ENCODE measurements at places on chromosomes 7 and 10.

- DNase-seq = no peak
Observed at GRCh38 chr7:158192184-158192835, 395.3 kb downstream of the PTPRN2 start.

GRCh38 chr7:157686285-157686894 is 349.6 kb downstream of the DNAJB6 start:
- DNase-seq = no peak

GRCh38 chr10:31875608-31876007 is 53.0 kb downstream of the ARHGAP12 start:
- DNase-seq = no peak

- DNase-seq = no peak
Observed at GRCh38 chr10:69789164-69789576, 12.5 kb upstream of the COL13A1 start.

DNA sequence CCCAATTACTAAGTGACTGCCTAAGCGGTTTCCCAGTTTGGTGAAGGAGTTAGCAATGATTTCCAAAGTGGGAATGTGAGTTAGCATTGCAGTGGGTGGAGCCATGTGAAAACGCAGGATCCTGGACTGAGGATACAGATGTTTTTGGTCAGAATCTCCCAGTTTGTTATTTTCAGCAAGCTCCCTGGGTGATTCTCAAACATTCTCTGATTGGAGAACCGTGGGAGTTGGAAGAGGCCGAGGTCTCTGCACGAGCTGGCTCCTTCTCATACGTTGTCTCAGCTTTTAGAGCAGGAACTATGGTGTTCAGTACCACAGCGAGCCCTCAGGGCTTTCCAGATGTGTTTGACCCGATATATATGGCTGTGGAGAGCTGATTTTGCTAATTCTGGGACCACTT is 396.5 kb upstream of the NPVF start:
- DNase-seq = no peak

- DNase-seq = no peak
Observed at GRCh38 chr7:24172856-24173255, 111.1 kb upstream of the NPY start.

DNA sequence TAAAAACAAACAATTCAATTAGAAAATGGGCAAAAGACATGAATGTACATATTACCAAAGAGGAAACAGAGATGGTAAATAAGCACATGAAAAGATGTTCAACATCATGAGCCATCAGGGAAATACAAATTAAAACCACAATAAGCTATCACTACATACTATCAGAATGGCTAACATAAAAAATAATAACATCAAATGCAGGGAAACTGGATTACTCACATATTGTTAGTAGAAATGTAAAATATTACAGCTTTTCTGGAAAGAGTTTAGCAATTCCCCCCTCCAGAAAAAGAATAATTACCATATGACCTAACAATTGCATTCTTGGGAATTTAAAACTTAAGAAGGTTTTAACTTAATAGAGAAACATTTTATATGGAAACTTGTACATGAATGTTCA is 232.9 kb upstream of the MTPN start:
- no peak for DNase-seq

- DNase-seq = no peak
Observed at GRCh38 chr10:71081912-71082311, 130.5 kb upstream of the UNC5B start.

DNA sequence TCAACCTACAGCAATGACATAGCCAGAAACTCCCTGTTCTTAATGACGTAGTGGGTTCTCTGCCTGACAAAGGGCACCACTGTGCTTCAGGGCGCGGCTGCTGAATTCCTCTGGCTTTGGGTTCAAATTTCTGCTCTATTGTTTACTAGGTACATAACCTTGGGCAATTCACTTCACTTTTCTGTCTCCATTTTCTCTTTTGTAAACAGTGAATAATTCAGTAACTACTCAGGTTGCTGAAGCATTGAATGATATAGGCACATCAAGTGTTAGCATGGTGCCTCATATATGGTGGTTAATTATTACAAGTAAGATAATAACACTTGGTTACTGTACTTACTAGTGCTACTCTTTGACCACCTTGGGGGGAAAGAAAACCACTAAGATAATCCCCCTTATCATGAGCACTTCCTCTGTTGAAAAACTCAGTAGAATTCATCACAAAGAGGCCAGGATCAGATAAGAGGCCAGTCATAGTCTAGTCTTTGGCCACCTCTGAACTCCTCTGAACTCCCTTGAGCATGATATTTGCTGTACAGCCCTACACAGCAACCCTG is 92.0 kb upstream of the AHR start:
- DNase-seq = no peak

GRCh38 chr7:122460936-122461335 is 156.4 kb upstream of the FEZF1 start:
- DNase-seq = no peak

DNA sequence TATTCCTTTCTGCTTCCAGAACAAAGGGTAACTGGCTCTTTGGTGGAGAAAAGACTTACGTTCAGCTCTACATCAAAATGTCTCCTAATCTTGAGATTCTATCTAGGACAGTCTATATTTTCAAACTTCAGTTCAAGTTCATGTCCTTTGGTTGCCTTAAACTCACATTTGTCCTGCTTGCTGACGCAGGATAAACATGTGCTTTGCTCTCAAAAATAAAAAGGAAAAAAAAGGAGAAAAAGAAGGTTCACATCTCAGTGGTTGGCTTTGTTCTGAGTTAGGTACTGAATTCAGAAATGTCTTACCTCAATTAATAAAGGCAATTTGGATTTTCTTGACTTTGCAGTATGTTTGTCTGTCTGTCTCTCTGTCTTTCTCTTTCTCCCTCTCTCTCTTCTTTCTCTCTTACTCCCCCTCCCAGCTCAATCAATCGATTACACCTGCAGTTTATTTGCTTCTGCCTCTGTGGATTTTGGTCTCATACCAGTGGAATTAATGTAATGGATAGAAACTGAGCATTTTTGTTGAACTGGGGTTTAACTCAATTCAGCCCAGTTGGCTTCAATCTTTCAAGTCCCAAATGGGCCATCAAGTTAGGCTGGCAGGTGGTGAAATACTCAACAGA is 72.2 kb upstream of the ADRB1 start:
- DNase-seq = no peak

DNA sequence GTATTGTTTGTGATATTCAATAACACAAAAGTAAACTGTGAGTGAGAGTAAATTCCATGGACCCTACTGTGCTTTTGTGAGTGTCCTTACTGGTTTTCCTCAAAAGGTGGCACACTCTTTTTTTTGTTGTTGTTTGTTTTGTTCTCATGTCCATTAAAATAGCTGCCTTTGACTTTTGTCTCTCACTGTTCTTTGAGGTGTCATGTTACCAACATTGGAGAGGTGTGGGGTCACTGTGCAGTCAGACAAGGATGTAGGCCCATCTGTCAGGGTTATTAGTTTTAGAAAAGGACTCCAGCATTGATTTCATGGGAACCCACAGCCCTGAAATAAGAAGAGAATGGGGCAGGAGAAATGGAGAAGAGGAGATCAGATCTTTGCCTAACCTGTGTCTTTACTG is 383.1 kb downstream of the SORCS3 start:
- DNase-seq = no peak

GRCh38 chr10:23367896-23368595 is 23.4 kb upstream of the C10orf67 start:
- DNase-seq = no peak

DNA sequence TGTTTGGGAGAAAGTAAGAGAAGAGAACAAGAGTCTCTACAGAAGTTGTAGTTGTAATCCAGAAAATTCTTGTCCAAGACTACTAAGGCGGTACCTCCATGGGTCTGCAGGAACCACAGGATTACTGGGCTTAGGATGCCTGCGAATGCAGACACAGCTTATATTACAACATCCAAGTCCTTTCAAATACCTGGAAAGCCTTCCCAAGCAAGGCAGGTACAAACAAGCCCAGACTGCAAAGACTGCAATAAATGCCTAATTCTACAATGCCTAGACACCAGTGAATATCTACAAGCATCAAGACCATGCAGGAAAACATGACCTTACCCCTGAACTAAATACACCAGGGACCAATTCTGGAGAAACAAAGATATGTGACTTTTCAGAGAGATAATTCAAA is 178.2 kb downstream of the ARL4A start:
- DNase-seq = no peak

DNA sequence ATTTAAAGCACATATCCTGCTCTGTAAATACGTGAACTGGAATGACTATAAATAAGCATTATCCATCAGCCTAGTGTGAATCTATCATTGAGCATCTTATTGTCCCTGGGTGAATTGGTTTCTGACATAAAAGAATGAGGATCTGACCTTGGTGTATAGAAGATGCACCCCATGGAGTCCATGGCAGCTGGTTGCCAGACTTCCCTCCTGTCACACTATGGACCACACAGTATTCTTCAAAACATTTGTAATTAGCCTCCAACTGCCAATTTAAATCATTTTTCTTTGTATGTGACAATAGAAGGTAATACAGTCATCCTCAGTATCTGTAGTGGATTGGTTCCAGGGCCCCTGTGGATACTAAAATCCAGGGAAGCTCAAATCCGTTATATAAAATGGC is 238.1 kb upstream of the ZWINT start:
- DNase-seq = no peak

DNA sequence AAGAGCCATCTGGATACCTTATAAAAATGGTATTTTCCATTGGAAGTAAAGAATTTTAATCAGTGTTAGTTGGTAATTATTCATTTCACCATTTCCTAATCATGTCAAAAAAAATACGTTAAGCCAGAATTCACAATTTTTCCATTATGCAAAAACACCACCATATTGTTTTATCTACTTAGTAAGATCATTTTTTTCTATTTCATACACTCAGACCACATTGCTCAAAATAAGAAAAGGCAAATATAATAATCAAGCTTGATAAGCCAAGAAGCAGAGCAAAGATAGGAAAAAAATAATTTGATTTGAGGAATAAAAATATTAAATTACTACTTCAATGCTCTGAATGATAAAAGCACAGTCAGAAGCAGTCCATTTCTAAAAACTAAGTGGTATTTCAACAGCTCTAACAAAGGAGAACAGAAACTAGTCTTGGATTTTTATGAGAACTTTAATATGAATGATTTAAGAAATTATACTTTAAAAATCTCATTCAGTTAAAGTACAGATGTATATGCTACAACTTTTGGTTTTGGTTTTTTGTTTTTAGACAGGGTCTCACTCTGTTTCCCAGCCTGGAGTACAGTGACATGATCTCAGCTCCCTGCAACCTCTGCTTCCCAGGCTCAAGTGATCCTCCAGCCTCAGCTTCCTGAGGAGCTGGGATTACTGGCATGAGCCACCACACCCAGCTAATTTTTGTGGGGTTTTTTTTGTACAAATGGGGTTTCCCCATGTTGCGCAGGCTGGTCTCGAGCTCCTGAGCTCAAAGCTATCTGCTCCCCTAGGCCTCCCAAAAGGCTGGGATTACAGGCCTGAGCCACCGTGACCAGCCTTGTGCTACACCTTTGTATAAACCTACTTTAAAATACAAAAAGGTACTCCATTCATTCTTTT is 46.6 kb downstream of the LRRN3 start:
- no peak for DNase-seq

GRCh38 chr10:55782181-55782580 is 578.9 kb downstream of the ZWINT start:
- DNase-seq = no peak

GRCh38 chr7:79820387-79820786 is 314.2 kb upstream of the GNAI1 start:
- DNase-seq = no peak

DNA sequence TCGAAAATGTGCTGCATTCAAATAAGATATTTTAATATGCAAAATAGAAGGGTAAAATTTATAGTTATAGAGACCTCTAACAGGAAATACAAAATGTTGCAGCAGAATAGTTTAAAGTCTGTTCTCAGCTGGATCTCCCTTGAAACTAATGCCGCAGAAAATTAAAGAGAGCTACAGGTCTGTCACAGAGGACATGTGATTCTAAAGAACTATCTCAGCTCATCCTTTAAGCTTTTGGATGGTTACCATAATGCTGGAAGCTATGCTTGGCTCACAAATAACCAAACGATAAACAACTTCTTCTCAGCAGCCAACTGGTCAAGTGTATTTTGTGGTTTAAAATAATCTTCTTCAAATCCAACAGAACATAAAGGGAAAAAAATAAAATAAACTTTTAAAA is 353.0 kb downstream of the PARD3 start:
- no peak for DNase-seq

DNA sequence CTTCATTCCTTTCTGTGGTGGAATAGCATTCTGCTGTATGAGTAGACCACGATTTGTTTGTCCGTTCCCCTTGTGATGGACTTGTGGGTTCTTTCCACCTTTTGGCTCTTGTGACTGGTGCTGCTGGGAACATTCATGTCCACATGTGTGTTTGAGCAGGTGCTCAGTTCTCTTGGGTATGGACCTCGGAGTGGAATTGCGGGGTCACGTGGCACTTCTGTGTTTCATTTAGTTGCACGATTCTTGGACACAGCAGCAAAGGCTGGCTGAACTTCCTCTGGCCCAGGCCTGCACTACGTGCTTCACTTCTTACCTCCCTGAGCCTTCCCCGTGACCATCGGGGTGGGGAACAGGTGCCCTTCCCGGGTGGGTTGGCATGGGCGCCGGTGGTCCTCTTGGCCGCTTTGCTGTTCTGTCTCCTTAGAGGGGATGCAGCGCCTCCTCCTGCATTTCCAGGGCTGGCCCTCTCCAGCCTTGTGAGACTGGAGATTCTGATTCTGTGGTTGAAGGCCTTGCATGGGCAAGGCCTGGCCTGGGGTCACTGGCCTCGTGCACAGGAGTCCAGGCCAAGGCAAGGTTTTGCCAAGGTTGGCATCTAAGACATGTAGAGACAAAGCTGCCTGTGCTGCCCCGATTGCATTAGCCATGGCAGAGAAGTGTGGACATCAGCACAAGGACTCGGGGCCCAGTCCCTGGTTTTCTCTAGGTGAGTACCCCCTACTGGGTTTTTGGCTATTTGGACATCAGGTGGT is 25.1 kb downstream of the DOCK1 start:
- DNase-seq = no peak

DNA sequence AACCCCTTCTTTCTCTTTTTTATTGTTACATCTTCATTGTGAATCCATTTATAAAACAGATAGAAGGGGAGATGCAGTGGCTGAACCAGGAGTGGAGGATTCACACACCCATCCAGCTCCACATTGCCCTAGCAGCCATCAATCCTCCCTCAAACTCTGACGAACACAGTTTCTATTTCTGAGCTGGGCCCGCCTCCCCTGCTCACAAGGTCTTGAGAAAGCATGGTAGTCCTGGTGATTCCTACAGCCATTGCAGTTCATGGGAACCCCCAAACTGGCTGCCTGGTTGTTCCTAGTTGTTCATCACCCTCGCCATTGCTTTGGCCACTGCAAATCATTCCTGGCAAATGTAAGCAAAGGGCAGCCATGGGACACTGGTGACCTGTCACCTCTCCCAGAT is 258.5 kb upstream of the AOAH start:
- no peak for DNase-seq
